ENCODE measurements at places on chromosomes 12 and 14.

DNA sequence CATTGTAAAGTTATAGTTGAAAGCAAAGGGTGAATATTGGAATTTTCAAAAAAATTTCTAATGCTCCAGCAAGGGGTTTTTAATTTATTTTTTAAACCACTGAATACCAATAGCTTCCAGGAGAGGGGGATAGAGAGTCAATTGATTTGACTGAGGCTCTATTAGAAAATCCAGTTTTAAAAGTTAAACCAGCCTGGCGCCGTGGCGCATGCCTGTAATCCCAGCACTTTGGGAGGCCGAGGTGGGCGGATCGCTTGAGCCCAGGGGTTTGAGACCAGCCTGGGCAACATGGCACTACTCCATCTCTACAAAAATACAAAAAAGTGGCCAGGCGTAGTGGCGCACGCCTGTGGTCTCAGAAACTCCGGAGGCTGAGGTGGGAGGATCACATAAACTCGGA lies 150.1 kb downstream of the SLC38A4 start:
- no peak for DNase-seq

DNA sequence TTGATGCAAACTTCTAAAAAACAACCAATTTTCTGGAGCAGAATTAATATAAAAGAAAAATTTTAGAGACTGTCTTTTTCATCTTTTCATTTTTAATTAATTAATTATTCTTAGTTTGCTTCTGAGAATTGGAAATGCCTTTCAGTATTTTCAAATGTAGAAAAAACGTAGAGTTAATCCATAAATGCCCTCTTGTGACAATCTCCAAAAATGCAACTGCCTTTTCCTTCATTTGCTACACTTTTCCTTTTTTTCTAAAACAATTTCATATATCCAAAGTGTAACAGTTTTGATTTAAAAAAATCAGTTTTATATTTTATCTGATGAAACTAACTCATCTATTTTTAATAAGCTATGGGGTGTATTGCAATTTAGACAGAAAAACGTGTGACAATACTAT lies 409.3 kb downstream of the PRKD1 start:
- DNase-seq = no peak

- no peak for DNase-seq
These were observed 49.9 kb downstream of the GTF2A1 start for GRCh38 chr14:81170829-81171195.

DNA sequence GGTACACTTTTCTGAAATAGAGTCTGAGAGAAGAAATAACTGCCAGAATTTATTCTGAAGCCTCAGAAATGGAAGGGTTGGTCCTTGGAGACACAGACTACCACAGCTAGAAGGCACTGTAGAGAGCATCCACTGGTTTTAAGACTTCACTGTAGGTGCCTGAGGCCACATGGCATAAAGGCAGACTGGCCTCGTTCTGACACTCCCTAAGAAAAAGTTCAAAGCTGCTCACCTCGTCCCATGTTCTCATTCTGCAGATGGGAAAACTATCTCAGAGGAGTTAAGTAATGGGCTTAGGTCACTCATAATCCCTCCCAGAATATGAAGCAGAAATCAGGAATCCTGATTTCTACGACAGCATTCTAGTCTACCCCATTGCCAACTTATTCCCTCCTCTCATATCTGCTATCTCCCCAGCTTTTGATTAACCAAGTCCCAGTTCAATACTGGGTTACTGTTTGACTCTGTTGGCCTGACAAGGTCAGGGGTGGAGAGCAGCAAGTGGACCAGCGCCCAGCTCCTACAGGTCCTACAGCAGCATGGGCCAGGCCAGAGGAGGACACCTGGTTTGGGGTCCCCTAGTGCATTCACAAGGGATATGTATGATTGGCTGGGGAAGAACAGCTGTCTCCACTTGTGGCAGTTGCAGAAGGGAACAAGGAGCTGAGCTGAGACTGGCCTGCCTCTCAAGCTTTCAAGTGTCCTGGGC lies 3.7 kb downstream of the ITGA5 start:
- peak; percentile 10 for DNase-seq

- no peak for DNase-seq
These were observed 15.2 kb upstream of the NAA30 start for GRCh38 chr14:57375156-57375555.

- no peak for DNase-seq
These were observed 46.6 kb downstream of the SMIM41 start for GRCh38 chr12:52126050-52126604.

- no peak for DNase-seq
These were observed 35.6 kb downstream of the FIGNL2 start for GRCh38 chr12:51812871-51813270.

DNA sequence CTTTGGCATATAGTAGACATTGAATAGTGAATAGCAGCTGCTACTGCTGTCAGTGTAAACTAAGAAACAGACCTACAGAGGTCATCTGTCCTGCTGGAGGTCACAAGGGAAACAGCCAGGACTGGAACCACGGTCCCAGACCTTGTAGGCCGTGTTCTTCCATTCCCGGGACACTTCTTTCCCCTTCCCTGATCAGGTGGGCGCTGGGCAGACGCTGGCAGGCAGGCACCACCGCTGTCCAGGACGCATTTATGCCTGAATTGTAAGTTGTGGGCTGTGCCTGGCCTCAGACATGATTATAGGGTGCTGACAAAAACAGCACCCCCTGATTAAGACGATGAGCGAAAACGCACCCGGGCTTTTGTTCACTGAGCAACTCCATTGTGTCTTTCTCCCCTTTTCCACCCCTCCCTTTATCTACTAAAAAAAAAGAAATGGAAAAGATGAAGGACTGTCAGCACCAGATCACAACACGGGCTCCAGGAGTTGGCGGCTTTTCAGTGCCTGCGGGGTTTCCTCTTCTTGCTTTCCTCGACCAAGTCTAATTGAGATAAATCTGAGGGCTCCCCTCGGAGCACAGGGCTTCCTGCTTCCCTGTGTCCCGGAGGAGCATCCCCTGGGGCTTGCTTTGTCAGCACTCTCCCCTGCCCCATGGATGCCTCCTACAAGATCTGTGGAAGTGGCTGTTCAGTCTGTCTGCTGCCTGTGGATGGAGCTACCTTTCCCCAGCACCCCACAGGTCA lies 80.6 kb downstream of the TSPAN9 start:
- no peak for DNase-seq

- DNase-seq = no peak
These were observed 977 bp upstream of the TMEM120B start for GRCh38 chr12:121711361-121712189.

DNA sequence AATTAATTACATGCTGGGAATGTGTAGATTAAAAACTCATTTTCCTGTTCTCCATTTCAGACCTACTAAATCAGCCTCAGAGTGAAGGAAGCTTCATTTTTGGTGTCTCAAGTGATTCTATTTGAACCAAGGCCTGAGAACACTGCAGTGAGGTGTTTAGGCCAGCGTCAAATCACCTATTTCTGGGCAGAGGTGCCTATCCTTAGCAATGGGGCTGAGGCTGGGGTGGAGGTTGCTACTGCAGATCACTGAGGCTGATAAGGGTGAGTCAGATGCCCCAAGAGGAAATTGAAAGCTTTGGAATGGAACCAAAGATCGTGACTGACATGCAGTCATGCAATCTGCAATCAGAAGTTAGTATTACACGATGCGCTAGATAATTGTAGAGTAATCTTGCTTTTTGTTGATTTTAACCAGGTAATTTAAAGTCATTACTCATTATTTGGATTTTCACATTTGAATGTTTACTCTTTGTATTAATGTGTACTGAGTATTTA lies 4.4 kb downstream of the TXNRD1 start:
- DNase-seq = peak; percentile 27

GRCh38 chr14:55927028-55927427 lies 191.2 kb upstream of the PELI2 start:
- DNase-seq = no peak

GRCh38 chr12:49388682-49389386 lies 21.6 kb downstream of the SPATS2 start:
- DNase-seq = no peak

- no peak for DNase-seq
These were observed 427.5 kb downstream of the SNAPC1 start for GRCh38 chr14:62189698-62190097.

GRCh38 chr12:62163368-62163767 lies 96.8 kb upstream of the USP15 start:
- DNase-seq = no peak

GRCh38 chr12:9149372-9149771 lies 33.7 kb upstream of the A2M start:
- no peak for DNase-seq

DNA sequence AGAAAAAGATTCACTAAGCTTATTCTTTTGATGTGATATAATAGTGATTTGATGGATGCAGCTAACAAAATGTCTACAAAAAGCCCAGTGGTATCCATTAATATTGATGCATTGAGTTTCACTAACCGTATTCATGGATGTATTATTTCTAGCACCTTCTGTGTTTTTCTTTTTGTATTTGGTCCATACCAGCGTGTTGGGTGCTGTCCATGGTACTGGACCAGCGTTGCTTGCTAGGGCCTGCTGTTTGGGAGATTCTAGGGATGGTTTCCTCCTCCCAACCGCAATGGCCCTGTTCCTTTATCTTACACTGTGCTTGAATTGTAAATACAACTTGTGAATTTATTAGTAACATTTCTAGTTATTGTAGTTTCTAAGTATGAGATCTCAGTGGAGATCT lies 31.7 kb downstream of the ANO4 start:
- DNase-seq = peak; percentile 34

DNA sequence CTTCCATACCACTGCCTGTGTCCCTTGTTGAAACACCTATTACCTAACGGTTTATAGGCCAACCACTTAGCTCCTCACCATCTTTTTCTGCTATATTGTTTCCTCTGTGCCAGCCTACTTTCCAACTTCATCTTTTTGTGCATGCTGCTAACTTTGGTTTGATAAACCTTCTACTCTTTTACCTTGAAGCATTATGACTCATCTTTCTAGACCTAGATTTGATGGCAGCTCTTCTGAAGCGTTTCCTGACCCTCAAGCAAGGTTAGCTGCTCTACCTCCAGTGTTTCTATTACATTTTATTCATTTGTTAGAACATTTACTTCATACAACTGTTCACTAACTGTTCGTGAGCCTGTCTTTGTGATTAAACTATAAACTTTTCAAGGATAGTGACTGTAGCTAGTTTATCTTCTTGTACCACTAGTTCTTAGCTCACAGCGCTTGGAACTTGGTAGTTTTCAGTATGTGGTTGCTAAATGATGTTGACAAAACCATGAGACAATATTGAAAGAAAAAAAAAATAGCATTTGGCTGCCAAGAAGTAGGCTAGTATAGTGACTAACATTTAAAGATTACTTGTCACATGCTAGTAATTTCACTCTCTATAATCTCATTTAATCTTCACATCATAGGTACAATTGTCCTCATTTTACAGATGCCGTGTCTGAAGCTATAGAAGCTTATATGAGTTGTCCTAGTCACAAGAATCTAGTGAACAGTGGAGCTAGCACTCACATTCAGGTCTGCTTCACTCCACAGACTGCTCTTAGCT lies 79.5 kb downstream of the APAF1 start:
- DNase-seq = no peak

- no peak for DNase-seq
These were observed 76.6 kb downstream of the RPL10L start for GRCh38 chr14:46574978-46575375.

DNA sequence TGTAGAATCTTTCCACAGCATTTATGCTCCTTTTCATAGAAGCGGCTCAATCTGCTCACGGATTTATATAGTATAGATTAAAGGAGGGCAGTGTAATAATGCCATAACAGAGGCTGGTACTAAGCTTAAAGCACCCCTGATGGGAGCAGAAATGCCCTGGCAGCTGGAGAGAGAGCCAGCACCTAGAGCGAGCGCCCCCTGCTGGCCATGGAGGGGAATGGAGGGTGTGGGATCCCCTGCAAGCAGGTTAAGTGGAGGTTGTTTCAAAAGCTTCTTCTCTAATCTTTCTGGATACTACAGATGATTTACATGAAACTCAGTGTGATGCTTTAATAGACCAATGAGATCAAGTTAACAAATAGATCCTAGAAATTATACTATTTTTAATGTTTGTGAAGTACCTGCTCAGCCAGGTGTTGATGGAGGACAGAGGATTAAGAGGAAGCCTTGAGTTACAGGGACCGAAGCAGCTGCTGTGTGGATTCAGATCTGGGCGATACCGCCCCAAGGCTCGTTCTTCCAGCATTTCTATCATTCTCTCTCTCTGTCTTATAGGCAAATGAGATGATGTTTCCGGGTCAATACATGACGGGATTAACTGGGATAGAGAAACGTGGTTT lies 1519.3 kb upstream of the TMEM132C start:
- peak; percentile 82 for DNase-seq

GRCh38 chr12:18696971-18697602 lies 40.7 kb downstream of the PLCZ1 start:
- peak; percentile 45 for DNase-seq

GRCh38 chr14:74160763-74161162 lies 76.0 kb downstream of the LIN52 start:
- no peak for DNase-seq

- no peak for DNase-seq
These were observed 872 bp downstream of the FAM177A1 start for GRCh38 chr14:35046751-35047536.

- DNase-seq = no peak
These were observed 2.9 kb upstream of the TDRD9 start for GRCh38 chr14:103925316-103925715.

- DNase-seq = no peak
These were observed 41.7 kb downstream of the BICD1 start for GRCh38 chr12:32148372-32148771.

- DNase-seq = no peak
These were observed 101.3 kb downstream of the PTPRB start for GRCh38 chr12:70535896-70536374.
